Right lobe of liver (tissue), 6 donors: ENCODE measurements at places on chromosomes 3 and 15. TPM values are rescaled to one million over a fixed set of nuclear protein-coding genes. Genes with fewer than 3 reads are reported as not detected.

Gene SELENOK
- total RNA-seq = 26.8 TPM

Gene ADGRG7
- total RNA-seq = 22.7 TPM

Gene TRAIP
- total RNA-seq = 0.55 TPM

Gene IQCH
- total RNA-seq = 0.91 TPM

Gene RAB43
- total RNA-seq = 60.9 TPM

Gene KBTBD12
- not detected for total RNA-seq

Gene NXPE3
- total RNA-seq = 1.7 TPM

Gene SKOR1
- 0.12 TPM for total RNA-seq

Gene GP5
- not detected for total RNA-seq

GRCh38 chr3:101099791-101100190, 106.6 kb upstream of the ABI3BP start:
- DNase-seq = no peak

- DNase-seq = no peak
Observed at GRCh38 chr3:125069452-125069851, 13.7 kb upstream of the HEG1 start.

- no peak for DNase-seq
Observed at GRCh38 chr3:6120786-6121185, 740.1 kb upstream of the GRM7 start.

- DNase-seq = no peak
Observed at GRCh38 chr3:98573181-98573728, 20.2 kb downstream of the CPOX start.

- no peak for DNase-seq
Observed at GRCh38 chr3:64010199-64010598, 13.1 kb downstream of the PSMD6 start.

- DNase-seq = no peak
Observed at GRCh38 chr3:62318365-62318751, 55.0 kb downstream of the FEZF2 start.

GRCh38 chr3:58387650-58388546, 45.7 kb downstream of the PDHB start:
- no peak for DNase-seq

- DNase-seq = no peak
Observed at GRCh38 chr15:69415381-69415780, 1.2 kb downstream of the KIF23 start.

DNA sequence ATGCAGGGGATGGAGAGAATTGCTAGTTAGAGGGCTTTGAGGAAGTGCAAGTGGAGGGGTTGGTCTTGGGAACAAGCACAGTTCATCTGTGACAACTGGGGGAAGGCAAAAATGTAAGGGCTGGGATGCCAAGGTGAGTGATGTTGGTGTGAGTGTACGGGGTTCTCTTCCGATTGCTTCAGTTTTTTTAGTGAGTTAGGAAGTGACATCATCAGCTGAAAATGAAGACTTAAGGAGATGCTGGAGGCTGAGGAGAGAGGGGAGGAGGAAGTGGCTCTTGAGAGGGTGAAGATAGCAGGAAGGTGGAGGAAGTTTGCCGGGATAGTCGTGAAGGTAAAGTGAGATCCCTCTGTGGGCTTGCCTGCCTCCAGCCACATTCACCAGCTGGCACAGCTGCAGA, 12.7 kb downstream of the TICRR start:
- no peak for DNase-seq

GRCh38 chr3:171295484-171296373, 164.5 kb downstream of the TNIK start:
- DNase-seq = no peak

DNA sequence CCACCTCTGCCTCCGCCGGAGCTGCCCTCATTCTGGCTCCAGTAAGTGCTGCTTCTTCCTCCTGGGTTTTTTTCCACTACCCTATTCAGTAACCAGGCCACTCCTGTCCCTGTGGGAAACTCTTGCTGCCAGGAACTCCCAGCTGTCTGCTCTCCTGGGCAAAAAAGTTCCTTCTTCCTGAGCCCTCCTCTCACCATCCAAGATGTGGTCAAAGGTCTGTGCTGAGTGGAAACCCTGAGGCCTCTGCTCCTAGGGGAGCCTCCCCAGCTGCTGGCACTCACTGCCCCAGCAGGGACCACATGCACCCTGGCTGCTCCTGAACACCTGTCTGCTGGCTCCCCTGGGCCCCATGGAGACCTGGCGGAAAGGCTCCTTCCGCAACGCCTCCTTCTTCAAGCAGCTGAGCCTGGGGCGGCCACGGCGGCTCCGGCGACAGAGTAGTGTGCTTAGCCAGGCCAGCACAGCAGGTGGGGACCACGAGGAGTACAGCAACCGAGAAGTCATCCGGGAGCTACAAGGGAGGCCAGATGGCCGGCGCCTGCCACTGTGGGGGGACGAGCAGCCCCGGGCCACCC, 454 bp downstream of the C15orf62 start:
- no peak for DNase-seq

- DNase-seq = no peak
Observed at GRCh38 chr3:23704298-23704697, 101.5 kb upstream of the UBE2E1 start.

DNA sequence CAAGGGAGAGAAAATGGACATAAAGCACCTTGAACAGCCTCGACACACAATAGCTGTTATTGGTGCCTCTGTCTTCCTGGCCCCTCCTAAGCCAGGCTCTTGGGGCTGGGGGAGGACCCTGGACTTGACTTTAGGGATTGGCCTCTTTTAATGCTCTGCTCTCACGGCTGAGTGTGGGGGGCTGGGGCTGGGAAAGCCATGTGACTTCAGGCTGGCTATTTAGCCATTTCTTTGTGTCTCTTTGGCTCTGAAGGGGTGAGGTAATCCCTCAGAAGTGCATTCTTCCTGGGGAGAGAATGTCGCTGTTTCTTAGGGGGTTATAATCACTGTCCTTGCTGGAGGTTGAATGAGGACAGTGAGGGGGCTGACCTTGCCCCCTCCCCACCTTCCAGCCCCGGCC, 26.2 kb downstream of the MAGEF1 start:
- no peak for DNase-seq

DNA sequence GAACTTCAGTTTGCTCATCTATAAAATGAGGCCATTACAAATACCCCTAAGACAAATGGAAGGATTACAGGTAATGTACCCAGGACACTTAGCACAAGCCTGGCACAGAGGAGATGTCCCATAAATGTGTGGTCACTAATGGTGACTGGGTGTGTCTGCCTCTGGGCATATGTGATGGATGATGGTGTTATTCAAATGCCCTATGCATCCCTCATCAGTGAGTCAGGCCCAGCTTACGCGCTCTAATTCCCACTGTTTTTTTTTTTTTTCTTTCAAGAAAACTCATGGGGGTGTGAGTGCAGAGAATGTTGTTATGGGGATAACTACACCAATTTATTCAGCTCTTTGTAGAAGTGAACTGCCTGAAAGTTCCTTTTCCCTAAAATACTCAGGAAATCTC, 23.6 kb upstream of the KIF23 start:
- DNase-seq = no peak

GRCh38 chr3:179321668-179322285, 1.1 kb upstream of the ZNF639 start:
- no peak for DNase-seq

GRCh38 chr15:89043031-89044002, 44.9 kb upstream of the ABHD2 start:
- DNase-seq = no peak

- no peak for DNase-seq
Observed at GRCh38 chr3:195929452-195929851, 21.1 kb upstream of the TNK2 start.

GRCh38 chr3:74920721-74921350, 306.4 kb upstream of the CNTN3 start:
- DNase-seq = no peak

- DNase-seq = peak; percentile 48
Observed at GRCh38 chr15:31305796-31306425, 20.7 kb upstream of the KLF13 start.

GRCh38 chr3:178537122-178537705, 978 bp downstream of the KCNMB2 start:
- no peak for DNase-seq

DNA sequence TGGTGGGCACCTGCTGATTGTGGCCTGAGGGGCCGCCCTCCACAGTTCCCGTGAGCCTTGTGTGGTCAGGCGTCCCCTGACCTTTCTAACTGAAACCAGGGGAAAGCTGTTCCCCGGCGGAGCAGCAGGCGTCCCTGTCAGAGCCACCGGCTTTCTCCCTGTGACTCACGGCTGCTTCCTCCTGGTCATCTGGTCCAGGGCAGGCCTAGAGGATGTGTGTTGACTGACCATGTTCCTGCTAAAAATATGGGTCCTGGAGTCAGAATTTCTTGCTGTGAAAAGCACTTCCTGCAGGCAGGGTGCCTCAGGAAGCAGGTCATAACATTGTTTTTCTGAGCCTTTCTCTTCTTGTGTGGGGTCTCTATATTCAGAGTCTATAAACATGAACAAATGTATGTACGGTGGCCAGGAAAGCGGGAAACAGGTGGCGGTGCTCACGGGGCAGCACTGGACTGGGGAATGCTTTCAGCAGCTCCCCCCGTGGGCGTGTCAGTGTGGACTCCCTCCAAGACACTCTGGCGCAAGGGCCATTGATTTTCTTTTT, 38.4 kb upstream of the CGNL1 start:
- no peak for DNase-seq

DNA sequence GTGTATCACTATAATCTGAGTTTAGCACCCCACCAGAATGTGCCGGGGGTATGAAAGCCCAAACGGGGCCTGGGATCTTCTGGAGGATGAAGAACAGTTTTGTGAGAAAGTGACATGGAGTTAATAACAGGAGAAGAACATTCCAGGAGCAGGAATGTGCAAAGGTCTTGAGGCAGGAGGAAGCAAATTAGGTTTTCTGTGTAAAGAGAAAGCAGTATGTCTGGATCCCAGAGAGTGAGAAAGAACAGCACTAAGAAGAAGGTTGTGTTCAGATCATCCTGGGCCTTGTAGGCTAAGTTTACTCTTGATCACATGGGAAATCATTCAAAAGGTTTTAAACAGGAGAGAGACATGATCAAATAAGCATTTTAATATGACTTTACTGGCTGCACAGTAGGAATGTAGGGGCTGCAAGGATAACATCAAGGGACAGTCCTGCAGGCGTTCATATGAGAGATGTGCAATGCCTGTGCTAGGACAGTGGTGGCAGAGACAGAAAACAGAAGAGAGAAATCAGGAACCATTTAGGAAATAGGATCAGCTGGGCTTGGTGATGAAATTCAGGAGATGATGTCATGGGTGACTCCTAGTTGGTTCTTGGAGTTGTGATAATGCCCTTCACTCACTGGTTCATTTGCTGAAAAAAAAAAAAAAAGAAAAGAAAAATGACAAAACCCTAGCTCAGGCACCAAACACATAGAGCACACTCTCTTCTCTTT, 113.5 kb downstream of the TNIK start:
- no peak for DNase-seq

GRCh38 chr15:50764461-50765194, 878 bp downstream of the SPPL2A start:
- DNase-seq = no peak
